ENCODE measurements at places on chromosomes 3 and 15. TPM values are rescaled to one million over a fixed set of nuclear protein-coding genes. Genes with fewer than 3 reads are reported as not detected.

- no peak overlapping the region for H3K4me3 ChIP-seq
- H3K27ac ChIP-seq, result no peak overlapping the region
- no peaks in the 10 kb centered on the region for H3K36me3 ChIP-seq
- no peak for DNase-seq
- H3K4me1 ChIP-seq, result no peaks in the 10 kb centered on the region
Measured at GRCh38 chr3:37467761-37468160, 293.4 kb upstream of the LRRFIP2 start.

DNA sequence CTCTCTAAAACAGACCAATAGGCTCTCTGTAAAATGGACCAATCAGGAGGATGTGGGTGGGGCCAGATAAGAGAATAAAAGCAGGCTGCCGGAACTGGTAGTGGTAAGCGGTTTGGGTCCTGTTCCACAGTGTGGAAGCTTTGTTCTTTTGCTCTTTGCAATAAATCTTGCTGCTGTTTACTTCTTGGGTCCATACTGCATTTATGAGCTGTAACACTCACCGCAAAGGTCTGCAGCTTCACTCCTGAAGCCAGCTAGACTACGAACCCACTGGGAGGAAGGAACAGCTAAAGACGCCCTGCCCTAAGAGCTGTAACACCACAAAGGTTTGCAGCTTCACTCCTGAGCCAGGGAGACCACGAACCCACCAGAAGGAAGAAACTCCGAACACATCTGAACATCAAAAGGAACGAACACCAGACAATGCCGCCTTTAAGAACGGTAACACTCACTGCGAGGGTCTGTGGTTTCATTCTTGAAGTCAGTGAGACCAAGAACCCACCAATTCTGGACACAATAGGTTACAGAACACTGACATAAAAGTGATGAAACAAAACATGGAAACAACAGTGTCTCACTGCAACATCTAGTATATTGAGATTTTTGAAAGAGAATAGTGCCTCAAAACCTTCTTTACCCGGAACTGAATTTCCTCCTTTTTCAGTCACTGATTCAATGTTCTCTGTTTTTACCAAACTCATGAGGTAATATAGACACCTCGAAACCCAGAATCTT is 28.8 kb upstream of the PLSCR2 start:
- peak; percentile 62 for DNase-seq
- H3K27ac ChIP-seq, result peak overlapping the region; percentile 59
- no peaks in the 10 kb centered on the region for H3K27me3 ChIP-seq
- no peaks in the 10 kb centered on the region for H3K36me3 ChIP-seq
- H3K4me3 ChIP-seq, result peak overlapping the region; percentile 62
- peaks cover 18% of the 10 kb centered on the region for H3K4me1 ChIP-seq

Gene ILDR1
- 0.09 TPM for total RNA-seq

Gene SLC7A14
- total RNA-seq, result not detected

Gene ANKUB1
- not detected for total RNA-seq

Gene ACP3
- not detected for total RNA-seq
